Subcutaneous preadipocyte (primary cell): ENCODE measurements at places on chromosomes 16 and 17. TPM values are rescaled to one million over a fixed set of nuclear protein-coding genes. Genes with fewer than 3 reads are reported as not detected.

Gene HOXB5
- total RNA-seq, result 0.39 and 0.73 TPM in 2 replicates

Gene TIMM22
- 14.3 and 18.4 TPM in 2 replicates for total RNA-seq

Gene RCVRN
- total RNA-seq, result under 0.01 TPM in 1 of 2 replicates, not detected in the other

Gene MEIOC
- under 0.01 TPM in 1 of 2 replicates, not detected in the other for total RNA-seq

Gene KIF2B
- not detected in 2 replicates for total RNA-seq

Gene PCYT2
- 51.1 and 75.5 TPM in 2 replicates for total RNA-seq

Gene PLA2G10
- not detected in 2 replicates for total RNA-seq

Gene CIBAR2
- total RNA-seq, result not detected in 2 replicates

Gene KRTAP1-5
- total RNA-seq, result 1.1 and 1.6 TPM in 2 replicates

Gene GPRC5C
- 0.20 and 0.37 TPM in 2 replicates for total RNA-seq

Gene OR1A1
- total RNA-seq, result not detected in 2 replicates

Gene ST6GALNAC2
- 0.20 TPM in 1 of 2 replicates, not detected in the other for total RNA-seq
